Renal pelvis (tissue), 12 donors: ENCODE measurements at places on chromosomes 13 and 19. TPM values are rescaled to one million over a fixed set of nuclear protein-coding genes. Genes with fewer than 3 reads are reported as not detected.

Gene CA11
- 23.2 TPM for polyA plus RNA-seq

Gene MAG
- 6.2 TPM for polyA plus RNA-seq

Gene ZGLP1
- polyA plus RNA-seq: 7.5 TPM

Gene GPR4
- 5.6 TPM for polyA plus RNA-seq

Gene TTC9B
- polyA plus RNA-seq: not detected

DNA sequence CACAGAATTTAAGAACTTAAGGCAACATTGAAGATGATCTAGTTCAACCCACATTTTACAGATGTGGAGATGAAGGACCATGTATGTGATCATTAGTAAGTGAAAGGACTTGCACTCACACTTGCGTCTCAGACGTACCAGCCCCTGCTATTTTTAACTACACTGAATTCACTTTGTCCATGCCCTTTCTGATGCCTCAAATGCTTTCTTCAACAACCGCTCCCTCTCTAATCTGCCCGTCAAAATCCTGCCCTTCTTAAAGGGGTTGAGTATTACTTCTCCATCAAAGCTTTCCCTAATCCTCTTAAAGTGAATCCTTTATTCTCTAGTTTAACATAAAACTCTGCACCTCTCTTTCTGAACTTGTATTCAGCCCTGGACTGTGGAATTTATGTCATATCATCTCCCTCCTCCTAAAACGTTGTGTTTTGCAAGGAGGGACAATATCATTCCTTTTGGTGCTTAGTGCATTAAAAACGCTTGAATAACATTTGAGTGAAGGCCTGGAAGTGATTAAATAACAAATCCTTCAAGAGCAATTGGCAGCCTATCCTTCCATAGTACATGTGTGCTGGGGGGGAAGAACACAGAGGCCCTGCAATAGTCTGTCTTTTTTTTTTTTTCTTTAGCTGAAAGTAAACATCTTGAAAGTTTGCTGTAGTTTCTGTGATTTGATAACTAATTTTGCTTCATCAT is 493.3 kb downstream of the LMO7 start:
- DNase-seq: no peak

DNA sequence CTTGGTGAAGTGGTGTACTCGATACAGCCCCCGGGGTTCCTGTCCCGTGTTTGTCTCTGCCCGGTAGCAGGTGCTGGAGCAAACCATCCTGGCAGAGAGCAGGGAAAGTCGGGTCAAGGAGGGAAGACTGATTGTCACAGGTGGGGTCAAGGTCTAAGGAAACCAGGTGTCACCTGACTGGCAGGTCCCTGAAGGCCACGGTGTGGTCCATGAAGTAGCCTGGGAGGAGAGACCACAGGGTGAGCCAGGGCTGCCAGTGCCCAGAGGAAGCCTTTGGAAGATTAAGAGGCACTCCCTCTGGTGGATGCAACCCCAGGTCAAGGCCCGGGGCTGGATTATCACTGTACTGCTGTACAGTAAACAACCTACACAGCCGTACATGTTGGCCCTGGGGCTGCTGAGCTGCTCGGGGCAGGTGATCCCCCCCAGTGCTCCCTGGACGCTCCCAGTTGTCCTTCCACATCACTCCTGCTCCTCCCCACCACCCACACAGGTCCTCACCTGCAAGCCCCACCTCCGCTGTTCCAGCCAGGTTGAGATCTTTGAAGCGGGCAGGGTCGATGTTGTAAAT is 6.0 kb upstream of the CCER2 start:
- no peak for DNase-seq

DNA sequence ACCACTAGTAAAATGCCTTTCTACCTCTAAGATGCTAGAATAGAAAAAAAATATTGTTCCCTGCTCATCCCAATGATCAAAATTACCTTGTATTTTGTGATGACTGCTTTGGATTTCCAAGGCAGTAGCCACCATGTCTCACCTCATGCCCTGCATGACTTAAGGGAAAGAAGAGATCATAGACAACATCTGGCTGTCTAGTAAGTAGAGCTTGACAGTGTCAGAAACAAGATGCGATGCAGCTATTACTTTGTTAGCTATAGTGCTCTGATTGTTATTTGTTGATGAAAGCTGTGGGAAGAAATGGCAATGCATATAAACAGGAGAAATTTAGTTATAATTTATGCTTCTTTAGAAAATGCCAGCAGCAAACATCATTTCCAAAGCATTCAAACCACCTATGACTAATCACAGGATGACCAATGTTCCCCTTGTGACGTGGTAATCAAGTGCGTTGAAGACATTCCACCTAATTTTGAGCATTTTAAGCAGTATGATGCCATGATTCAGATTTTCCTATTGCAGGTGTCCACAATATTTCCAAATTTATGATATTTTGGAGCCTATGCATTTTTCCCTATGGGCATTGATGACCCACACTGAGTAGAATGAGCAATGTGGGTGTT is 308.3 kb downstream of the KCNRG start:
- DNase-seq: no peak

- DNase-seq: no peak
Measured at GRCh38 chr13:25267715-25268114, 19.6 kb downstream of the MTMR6 start.

DNA sequence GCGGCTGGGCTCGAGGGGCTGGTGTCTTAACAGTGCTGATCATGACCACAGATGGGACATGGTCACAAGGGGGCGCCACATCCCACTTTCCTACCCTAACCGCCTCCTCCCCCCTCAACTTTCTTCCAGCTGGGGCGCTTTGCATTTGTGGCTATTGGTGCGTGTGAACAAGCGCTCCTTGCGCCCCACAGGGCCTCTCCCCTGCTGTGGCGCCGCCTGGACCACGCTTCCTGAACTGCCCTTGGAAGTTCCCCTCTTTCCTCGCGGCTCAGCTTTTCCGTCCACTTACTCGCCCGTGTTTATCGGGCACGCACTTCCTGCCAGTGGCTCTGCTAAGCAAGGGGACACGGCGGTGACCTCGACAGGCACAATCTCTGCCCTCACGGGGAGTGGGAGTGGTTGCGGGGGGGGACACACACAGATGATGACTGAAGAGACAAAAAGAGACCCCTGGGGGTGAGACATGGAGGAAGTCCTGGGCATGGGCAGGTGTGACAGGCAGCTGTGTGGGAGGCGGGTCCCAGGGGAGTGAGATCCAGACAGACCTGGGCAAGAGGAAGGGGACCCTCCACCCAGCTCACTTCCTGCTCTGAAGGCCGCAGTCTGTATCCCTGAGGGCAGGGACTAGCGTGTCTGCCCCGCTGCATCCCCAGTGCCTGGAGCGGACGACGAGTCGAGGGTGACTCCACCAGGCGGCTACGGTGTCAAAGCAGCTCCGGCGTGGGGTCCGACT is 40.3 kb downstream of the ZNF787 start:
- DNase-seq: peak; percentile 71

DNA sequence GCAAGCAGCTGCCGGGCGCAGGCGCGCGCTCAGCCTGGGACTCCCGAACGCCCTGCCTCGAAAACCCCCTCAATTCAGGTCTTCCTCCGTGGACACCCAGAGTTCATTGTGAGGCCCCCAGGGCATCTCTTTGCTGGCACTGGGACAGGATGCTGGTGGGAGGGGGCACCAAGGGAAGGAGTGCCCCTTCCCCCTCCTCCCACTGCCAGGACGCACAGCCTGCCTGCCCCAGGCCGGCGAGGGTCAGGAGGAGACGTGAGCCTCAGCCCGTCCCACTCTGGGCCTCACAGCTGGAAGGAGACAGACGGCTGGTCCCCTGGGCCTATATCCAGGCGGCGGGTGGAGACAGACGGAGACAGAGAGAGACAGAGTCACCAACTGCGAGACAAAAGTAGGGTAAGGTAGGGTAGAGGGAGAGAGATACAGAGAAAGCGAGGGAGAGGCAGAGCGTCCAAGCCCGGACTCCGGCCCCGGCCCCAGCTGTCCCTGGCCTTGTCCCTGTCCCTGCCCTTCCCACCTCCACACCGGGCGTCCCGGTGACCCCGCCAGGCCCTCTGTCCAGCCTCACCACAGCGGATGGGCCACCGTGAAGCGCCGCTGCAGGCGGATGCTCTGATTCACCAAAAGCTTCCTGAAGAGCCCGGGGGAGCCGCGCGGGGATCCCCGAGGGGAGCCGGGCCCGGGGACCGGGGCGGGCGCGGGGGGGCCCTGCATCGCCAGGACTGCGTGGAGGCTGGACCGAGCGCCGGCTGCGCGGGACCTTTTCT is at the start of gene PDE4C:
PDE4C (minus strand) TSS at position 737 of the 767 bp plus-strand sequence; CDS start at position 714, 23 bp downstream.
- no peak for DNase-seq

DNA sequence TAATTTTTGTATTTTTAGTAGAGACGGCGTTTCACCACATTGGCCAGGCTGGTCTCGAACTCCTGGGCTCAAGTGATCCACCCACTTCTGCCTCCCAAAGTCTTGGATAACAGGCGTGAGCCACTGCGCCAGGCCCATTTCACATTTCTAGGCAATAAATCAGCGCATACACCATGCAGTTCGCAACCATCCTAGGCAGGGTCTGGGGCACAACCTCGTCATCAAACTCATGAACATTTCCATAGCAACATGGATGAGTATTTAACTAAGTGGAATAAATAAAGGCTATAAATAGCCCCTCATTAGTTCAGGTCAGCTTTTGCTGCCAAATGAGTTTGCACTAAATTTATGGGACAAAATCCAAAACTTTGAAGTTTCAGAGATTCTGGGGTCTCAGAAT is 8.2 kb downstream of the MEIS3 start:
- DNase-seq: no peak

DNA sequence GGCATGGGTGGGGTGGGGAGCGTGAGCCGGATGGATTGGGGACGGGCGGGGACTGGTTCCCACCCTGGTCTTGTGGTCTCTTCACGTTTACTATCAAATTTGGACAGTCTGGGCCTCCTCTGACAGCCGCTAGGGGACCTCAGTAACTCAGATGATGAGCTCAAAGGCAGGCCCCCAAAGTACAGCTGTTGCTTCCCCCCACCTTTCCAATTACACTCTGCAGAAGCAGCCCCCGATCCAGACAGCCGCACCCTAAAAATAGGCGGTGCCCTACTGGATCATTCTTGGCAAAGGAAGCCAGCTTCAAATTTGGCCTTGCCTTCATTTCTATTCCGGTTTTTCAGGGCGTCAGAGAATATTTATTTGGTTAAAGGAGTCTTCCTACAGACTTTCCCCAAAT is 1.9 kb upstream of the FOXO1 start:
- DNase-seq: no peak

DNA sequence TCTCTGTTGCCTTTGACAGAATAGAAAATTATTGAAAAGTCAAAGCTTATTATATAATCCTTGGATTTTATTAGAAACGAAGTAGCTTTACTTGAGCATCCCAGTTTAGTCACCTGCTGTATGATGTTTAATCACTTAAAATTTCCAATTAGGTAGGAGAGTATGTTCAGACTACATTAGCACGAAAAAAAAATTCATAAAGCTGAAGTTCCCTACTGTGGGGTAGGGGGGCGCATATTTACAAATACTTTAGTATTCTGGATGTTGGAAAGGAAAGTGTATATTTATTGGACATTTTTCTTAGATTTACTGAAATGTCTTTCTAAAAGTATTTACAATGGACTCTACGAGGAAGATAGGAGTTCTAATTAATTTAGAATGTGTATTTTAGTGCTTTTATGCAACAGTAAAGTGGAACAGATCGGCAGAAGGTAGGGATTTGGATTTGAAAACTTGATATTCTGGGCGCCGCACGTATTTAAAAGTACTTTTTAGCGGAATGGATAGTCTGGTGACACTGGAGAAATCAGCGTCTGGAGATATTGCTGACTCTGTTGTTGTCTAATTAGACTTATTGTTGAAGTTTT is 1.9 kb downstream of the CDK8 start:
- DNase-seq: no peak

GRCh38 chr13:51955281-51955771 is 55.9 kb downstream of the ATP7B start:
- DNase-seq: peak; percentile 24

GRCh38 chr13:36921631-36922301 is 1.7 kb upstream of the SMAD9 start:
- no peak for DNase-seq

GRCh38 chr13:85166891-85167290 is 632.3 kb downstream of the SLITRK6 start:
- no peak for DNase-seq

DNA sequence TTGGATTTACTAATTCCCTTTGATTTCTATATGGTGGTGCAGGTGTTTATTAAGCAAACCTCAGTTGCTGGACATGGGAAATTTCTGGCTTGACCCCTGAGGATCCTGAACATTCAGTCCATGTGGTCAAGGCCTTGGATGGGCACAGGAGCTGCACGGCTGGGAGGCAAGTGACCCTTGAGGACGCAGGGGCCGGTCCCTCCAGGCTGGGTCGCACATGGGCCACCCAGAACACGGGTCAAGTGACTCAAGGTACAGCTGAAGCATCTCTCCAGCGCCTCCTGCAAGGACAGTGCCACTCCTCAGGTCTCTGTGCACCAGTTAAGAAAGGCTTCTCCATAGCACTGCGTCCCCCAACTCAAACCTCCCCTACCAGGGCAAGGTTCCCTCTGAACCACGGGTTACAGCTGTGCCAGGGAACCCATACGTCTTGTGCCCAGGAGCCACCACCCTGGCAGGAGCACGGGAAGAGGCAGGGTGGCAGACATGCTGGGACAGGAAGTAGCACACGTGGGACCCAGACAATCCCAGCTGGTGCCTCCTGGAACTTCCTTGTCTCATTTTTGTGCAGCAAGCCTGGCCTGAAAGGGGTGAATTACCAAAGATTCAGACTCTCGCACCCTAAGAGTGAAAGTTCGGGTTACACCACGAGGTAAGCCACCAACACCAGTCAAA is 93.1 kb downstream of the SPACA7 start:
- DNase-seq: no peak

DNA sequence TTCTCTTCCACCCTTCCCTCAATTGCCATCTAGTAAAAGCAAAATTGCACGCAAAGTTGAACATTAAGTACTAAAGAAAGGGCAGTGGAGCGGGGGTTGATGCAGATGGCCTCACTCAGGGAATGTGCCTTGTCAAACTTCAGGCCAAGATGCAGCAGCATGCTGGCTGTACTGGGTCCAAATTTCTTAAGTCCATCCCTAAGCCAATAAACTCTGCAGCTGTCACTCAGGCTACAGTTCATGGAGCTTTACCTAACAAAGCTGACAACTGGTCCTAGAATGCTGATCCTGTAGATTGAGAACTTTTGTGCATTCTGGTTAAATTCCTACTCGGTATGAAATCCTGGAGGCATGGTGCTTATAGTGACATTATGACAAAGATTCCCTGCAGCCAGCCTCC is 88.4 kb downstream of the FOXO1 start:
- DNase-seq: peak; percentile 57

- no peak for DNase-seq
Measured at GRCh38 chr19:16459680-16460079, 12.1 kb downstream of the EPS15L1 start.

DNA sequence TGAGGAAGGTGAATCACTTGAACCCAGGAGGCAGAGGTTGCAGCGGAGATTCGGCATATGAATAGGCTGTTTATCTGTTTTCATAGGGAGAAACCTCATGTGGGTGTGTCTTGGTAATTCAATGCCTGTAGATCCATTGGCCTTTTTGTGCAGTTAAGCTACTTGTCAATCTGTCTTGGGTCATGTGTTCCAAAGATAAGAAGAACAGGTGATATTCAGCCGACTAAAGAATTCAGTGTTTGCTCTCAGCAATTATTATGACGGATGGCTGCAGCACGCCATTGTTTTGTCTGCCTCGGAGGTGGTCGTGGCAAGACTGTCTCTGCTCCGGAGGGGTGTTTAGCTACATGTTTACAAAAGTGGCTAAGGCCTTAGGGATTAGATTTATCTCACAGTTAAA is 573.0 kb upstream of the PCDH9 start:
- no peak for DNase-seq
